ENCODE measurements at places on chromosomes 3 and 15.

DNA sequence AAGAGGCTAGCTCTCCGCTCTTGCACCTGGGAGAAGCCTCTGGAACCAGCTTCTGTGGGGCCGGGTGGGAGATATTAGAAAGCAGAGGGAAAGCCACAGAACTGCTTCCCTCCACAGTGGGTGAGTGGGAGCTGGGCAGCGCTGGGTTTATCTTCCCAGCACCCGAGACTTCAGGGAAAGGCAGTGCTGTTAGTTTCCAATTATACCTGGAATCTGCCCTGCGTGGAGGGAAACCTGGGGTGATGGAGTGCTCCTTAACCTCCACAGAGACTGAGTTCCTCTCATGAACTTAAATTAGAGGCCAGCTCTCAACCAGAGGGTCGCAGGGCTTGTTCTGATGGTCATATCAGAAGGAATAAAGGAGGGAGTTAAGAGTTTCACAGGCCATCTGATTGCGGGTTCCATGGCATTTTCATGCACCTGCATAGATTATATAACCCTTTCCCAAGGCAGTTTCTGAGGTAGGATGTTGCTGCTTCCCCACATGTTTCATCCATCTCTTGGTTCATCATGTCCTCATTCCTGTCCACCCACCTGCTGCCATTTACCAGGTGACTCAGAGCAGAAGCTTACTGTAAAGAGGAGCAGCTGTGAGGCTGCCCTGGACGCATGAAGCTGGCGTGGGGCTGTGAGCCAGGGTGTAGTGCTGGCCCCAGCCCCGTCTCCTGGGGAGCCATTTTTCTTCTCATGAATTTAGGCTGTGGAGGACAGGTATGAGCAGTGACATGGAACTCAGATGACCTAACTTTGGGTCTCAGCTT, 42.5 kb downstream of the CA12 start:
- H3K4me1 ChIP-seq, result no peaks in the 10 kb centered on the region
- H3K4me3 ChIP-seq, result no peak overlapping the region
- no peaks in the 10 kb centered on the region for H3K27me3 ChIP-seq
- no peak overlapping the region for H3K27ac ChIP-seq

- no peak within 1 kb of the TSS for H3K27ac ChIP-seq
- peaks cover 18% of the 10 kb centered on the region for H3K4me1 ChIP-seq
- H3K27me3 ChIP-seq, result peaks cover 57% of the 10 kb centered on the region
- H3K4me3 ChIP-seq, result peak within 1 kb of the TSS; percentile 84
- peaks cover 26% of the 10 kb centered on the region for H3K36me3 ChIP-seq
These were observed at the start of gene STXBP5L for GRCh38 chr3:120908030-120908794. STXBP5L (plus strand) TSS chr3:120908205; CDS start chr3:120909579, 1,374 bp downstream.

DNA sequence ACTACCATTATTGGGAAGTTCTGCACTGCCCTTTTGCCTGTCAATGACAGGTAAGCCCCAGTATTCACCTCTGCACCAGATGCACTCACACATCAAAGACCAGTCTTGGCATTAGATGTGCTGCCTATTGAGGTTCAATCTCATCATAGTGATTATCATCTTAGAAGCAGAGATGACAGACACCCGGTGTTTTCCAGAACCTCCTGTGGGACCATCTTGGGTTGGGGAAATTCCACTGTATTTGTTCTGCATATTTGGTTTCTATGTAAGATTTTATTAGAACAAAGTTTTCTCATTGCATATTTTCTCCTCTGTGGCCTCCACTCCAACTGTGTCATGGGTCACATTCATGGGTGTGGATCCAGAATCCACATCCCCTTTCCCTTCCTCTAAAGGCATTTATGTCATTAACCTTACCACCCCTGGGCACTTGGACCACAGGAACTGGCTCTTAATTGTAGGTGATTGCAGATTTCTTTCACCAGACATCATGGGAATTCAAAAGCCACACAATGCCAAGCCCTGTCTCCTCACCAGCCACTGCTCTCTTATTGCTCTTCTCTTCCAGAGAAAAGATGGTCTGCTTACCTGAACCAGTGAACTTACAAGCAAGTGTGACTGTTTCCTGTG, 31.2 kb downstream of the PLA1A start:
- H3K27ac ChIP-seq, result no peak overlapping the region
- H3K36me3 ChIP-seq, result no peaks in the 10 kb centered on the region
- peaks cover 4% of the 10 kb centered on the region for H3K4me1 ChIP-seq
- H3K27me3 ChIP-seq, result peaks cover 5% of the 10 kb centered on the region
- H3K4me3 ChIP-seq, result no peak overlapping the region
- no peak for DNase-seq

DNA sequence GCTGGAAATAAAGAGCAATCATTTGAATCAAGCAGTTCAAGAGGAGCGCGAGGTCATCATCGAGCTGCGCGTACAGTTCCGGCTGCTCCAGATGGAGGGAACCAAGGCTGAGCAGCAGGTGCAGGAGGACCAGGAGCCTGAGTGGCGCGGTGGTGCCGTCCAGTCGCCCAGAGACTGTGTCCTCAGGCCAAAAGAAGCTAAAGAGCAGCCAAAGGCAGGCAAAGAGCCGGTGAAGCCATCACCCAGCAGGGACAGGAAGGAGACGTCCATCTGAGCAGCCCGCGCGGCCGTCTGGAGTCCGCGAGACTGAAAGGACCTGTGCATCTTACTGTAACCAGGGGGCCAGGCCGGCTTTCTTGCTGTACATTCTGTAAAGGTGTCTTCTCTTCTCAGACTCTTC, 277.2 kb upstream of the TTC14 start:
- H3K4me1 ChIP-seq, result no peaks in the 10 kb centered on the region
- no peak for DNase-seq
- no peak overlapping the region for H3K4me3 ChIP-seq
- peaks cover 9% of the 10 kb centered on the region for H3K27me3 ChIP-seq

GRCh38 chr3:98630416-98630815, 37.0 kb upstream of the CPOX start:
- no peaks in the 10 kb centered on the region for H3K27me3 ChIP-seq
- no peak for DNase-seq
- no peaks in the 10 kb centered on the region for H3K4me1 ChIP-seq
- no peak overlapping the region for H3K27ac ChIP-seq

- H3K36me3 ChIP-seq, result peaks cover 6% of the 10 kb centered on the region
- DNase-seq, result no peak
- no peak overlapping the region for H3K27ac ChIP-seq
- H3K27me3 ChIP-seq, result no peaks in the 10 kb centered on the region
- H3K4me3 ChIP-seq, result no peak overlapping the region
- no peaks in the 10 kb centered on the region for H3K4me1 ChIP-seq
These were observed 90.8 kb downstream of the ANXA2 start for GRCh38 chr15:60307034-60307433.

DNA sequence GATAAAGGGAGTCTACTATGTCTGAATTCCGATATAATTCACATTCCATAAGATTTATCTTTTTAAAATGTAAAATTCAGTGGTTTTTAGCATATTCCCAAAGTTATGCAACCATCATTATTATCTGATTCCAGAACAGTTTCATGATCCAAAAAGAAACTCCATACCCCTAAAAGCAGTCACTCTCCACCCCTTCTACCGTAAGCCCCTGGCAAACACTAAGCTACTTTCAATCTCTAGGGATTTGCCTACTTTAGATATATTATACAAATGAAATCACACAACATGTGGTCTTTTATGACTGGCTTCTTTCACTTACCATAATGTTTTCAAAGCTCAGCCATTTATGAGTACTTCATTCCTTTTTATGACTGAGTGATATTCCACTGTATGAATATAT, 65.6 kb downstream of the TMEM212 start:
- H3K4me1 ChIP-seq, result no peaks in the 10 kb centered on the region
- DNase-seq, result no peak
- H3K36me3 ChIP-seq, result no peaks in the 10 kb centered on the region

DNA sequence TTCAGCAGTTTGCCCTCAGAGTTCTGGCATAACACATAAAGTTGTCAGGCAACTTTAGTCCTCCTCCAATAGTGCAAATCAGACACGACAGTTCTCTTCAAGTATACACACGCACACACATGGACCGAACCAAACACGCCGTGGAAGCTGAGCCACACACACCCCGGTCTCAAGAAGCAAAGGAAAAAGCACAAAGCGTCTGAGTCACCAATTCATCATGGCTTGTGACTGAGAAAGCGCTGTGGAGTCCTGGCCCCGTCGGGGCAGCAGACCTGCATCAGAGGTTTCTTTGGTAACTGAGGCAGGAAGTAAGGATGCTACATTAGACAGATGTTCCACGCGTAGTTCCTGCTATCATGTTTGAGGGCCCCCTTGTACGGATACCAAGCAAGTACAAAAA, 85.7 kb downstream of the VGLL4 start:
- H3K27me3 ChIP-seq, result no peaks in the 10 kb centered on the region
- H3K36me3 ChIP-seq, result peaks cover 12% of the 10 kb centered on the region
- H3K4me1 ChIP-seq, result no peaks in the 10 kb centered on the region
- DNase-seq, result no peak
- no peak overlapping the region for H3K4me3 ChIP-seq
- H3K27ac ChIP-seq, result peak overlapping the region; percentile 63

GRCh38 chr15:41825572-41826535, 2.0 kb upstream of the JMJD7 start:
- DNase-seq, result no peak
- H3K27ac ChIP-seq, result no peak overlapping the region
- H3K27me3 ChIP-seq, result no peaks in the 10 kb centered on the region
- H3K4me1 ChIP-seq, result peaks cover 13% of the 10 kb centered on the region
- peak overlapping the region; percentile 90 for H3K4me3 ChIP-seq
- H3K36me3 ChIP-seq, result peaks cover 4% of the 10 kb centered on the region

DNA sequence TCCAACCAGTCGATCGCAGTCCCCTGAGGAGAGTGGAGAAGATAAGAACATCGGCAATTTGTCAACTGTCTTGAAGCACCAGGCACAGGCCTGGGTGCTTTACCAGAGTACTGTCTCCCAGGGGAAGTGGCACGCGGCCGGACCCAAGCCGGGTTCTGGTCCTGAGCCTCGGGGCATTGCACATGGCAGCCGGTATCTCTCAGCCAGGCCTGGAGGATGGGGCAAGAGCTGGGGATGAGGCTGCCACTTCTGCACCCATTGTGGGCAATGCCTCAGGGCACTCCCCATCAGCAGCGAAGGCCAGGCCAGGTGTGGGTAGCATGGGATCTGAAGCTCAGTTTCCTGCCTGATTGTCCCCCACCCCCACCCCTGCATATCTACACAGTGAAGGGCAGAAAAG, 77.5 kb downstream of the ADCY5 start:
- no peak overlapping the region for H3K4me3 ChIP-seq
- H3K4me1 ChIP-seq, result no peaks in the 10 kb centered on the region
- DNase-seq, result no peak
- no peak overlapping the region for H3K27ac ChIP-seq

Data from naive thymus-derived CD8-positive, alpha-beta T cell (primary cell).